ENCODE measurements at places on chromosomes 7 and 10.

- DNase-seq: peak; percentile 73
These were observed 27.2 kb downstream of the GTF2IRD1 start for GRCh38 chr7:74480861-74481417.

GRCh38 chr7:106166651-106167342 is 54.7 kb upstream of the SYPL1 start:
- DNase-seq: no peak

DNA sequence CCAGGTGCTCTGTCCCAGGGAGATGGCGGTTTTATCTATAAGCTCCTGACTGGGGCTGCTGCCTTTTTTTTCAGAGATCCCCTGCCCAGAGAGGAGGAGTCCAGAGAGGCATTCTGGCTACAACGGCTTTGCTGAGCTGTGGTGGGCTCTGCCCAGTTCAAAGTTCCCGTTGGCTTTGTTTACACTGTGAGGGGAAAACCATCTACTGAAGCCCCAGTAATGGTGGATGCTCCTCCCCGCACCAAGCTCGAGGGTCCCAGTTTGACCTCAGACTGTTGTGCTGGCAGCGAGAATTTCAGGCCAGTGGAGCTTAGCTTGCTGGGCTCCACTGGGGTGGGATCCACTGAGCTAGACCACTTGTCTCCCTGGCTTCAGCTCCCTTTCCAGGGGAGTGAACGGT is 16.4 kb upstream of the SLC26A5 start:
- DNase-seq: no peak

DNA sequence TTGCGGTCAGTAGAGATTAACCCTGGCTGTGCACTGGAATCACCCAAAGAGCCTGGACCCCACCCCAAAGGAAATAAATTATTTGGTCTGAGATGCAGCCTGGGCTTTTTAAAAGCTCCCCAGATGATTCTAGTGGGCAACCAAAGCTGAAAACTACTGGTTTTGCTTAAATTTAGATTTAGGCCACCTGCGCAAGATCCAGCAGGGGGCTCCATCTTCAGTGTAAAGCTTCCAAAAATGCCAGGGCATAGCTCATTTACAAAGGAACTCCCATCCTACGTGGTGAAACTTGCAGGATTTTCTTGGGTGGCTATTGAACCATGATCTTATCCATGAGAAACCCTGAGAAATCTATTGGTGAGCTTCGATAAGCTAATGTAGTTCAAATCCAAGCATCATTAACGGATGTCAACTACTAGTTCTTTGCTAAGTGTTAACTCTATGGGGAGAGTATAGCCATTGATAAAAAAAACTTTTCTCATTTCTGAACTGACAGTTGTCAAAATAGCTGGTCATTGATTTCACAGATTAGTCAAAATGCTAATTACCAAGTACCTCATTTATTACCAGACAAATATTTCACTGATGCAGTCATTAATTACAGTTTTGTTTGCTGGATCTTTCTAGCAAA is 315.3 kb downstream of the LHFPL3 start:
- DNase-seq: no peak

GRCh38 chr7:118609207-118609606 is 384.7 kb downstream of the ANKRD7 start:
- no peak for DNase-seq

- no peak for DNase-seq
These were observed 408.0 kb downstream of the THSD7A start for GRCh38 chr7:11424006-11424405.

GRCh38 chr10:369221-369683 is 234.0 kb downstream of the ZMYND11 start:
- peak; percentile 61 for DNase-seq

- DNase-seq: no peak
These were observed 118.7 kb upstream of the SEC61G start for GRCh38 chr7:54877683-54878082.

DNA sequence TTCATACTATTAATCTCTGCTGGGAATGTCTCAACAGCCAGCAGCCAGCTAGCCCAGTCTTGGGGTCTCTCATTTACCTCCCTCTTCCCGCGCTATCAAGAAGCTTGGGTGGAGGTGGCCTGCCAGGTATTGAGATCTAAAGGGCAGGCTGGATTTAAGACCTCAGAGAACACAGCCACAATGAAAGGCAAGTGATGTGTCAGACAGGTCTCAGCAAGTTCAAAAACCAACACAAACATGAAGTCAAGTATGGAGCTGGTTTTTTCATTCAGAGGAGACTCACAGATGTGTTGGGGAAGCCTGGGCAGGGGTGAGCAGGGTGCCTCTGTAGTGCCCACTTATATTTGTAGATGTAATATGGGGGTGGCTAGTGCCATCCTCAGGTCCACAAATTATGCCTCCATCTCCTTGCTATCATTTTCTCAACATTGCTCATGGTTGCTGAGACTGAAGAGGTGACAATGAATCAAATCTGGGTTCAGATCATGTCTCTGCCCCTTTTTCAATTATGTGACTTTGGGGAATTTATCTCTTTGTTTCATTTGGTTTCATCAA is 27.7 kb upstream of the CROT start:
- no peak for DNase-seq

DNA sequence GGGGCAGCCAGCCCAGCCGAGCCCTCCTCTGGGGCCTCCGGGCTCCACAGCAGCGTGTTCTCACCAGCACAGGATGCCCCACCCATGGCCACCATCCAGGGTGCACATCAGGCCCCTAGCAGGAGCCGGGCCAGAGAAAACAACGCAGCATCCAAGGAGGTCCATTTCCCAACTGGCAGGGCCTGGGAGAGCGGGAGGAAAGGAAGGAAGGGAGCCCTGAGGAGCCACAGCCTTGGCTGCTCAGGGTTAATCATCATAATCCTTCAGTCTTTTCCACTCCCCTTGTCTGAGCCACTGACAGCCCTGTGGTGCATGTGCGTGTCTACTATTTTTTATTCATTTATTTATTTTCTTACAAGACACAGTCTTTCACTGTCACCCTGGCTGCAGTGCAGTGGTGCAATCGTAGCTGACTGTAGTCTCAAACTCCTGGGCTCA is 3.6 kb downstream of the PLAC9 start:
- peak; percentile 96 for DNase-seq

- DNase-seq: no peak
These were observed 109.3 kb downstream of the GATA3 start for GRCh38 chr10:8163824-8164223.

DNA sequence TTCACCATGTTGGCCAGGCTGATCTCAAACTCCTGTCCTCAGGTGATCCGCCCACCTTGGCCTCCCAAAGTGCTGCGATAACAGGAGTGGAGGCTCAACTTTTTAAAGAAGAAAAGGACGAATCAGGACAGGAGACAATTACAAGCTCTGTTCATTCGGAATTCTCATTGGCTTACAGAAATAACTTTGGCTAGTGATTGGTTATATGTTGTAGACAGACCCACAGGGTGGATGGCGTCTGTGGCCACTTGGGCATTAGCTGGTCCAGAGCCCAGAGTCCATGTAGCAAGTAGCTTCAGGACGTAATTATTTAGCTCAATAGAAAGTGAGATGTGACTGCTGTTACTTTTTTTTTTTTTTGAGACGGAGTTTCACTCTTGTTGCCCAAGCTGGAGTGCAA is 160.5 kb upstream of the TNRC18 start:
- DNase-seq: no peak

GRCh38 chr10:4646547-4646946 is 179.5 kb upstream of the AKR1E2 start:
- no peak for DNase-seq

DNA sequence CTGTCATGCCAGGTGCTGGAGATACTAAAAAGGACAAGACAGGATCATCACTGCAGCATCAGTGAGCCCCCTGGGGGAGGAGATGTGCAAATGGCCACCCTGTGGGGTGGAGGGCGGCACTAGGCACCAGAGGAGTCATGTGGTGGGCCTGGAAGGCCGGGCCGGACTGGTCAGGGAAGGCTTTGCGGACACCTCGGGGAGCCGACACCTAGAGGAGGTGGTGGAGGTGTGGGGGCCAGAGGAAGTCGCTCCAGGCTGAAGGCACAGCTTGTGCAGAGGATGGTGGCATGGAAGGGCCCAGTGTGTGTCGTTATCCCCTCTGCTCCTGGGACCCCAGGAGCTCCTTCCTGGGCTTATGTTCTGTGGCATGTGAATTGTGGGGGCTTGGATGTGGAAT is 437.7 kb downstream of the RPS24 start:
- DNase-seq: no peak

- DNase-seq: no peak
These were observed 16.9 kb upstream of the POLR1F start for GRCh38 chr7:19725770-19726169.

DNA sequence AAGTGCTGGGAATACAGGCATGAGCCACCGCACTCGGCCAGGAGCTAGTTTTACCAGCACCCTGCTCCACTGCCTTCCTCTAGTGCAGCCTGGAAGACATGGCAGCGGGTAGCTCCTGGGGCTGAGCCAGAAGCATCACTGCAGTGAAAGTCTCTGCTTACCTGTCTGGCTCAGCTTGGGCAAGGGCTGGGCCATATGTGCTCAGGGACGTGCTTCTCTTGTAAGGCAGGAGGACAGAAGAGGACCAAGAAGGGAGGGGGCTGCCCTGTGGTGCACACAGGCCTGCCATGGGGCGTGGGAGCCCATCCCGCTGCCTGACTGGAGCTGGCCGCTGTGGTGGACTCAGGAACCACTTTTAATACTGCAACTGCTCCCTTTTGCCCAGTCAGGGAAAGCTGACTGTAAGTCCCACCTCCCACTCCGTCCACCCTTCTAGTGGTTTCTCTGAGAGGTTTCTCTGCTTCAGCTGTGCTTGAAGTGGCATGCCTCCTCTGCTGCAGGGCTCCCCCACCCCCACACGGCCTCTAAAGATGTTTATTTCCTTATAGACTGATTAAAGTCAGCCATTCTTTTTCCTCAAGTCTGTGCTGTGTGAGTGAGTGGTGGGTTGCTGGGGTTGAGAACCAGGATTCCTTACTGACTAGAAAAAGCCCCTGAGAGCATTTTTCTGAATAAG is 25.3 kb upstream of the C10orf95 start:
- DNase-seq: peak; percentile 36

DNA sequence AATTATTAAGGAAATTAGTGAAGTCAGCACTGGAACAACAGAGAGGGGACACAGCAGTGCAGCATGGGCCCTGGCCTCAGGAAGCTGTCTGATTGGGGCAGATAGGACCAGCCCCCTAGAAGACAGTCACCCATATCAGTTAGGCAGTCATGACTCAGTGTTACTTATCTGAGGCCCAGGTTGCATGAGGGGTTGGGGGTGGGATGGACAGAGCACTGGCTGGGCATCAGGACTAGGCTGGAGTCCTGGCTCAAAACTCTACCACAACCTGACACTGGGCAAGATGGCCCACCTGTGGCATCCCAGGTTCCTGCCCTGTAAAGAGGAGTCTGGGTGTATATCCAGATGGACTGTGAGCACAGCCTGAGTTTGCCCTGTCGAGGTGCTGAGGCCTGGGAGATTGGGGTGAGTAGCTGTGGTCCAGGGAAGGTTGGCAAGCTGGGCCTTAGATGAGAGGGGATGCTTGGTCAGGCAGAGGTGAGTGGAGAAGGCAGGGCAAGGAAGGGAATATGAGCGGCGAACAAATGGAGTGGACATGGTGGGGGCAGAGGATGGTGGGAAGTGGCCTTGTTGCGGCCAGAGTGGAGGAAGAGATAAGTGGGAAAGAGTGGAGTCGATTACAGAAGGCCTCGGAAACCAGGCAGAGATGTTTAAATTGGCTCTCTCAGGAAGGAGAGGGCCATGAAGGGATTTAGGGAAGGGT is 37.5 kb downstream of the HK1 start:
- DNase-seq: no peak

- no peak for DNase-seq
These were observed 63.4 kb upstream of the NAMPT start for GRCh38 chr7:106348231-106348630.

GRCh38 chr10:11876324-11876723 is 53.2 kb downstream of the PROSER2 start:
- peak; percentile 39 for DNase-seq

GRCh38 chr10:28137907-28138880 is 139.3 kb upstream of the ODAD2 start:
- DNase-seq: no peak

DNA sequence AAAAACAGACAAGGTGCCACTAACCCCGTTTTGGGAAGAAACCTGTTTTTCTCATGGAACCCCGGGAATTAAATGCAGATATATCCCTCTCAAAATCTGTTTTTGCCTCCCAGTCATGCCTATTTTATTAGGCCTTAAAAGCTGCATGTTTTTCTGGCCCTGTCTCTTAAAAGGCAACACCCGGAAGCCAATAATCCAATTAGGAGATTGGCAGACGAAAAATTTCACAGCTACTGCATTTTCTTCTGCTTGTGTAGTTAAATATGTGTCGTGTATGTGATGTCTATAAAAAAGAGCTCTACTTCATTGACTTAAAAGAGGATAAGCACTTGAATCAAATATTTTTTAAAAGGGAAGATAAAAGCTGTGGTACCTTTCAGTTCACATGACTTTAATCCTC is 31.9 kb upstream of the OPTN start:
- no peak for DNase-seq

GRCh38 chr7:158432369-158433341 is 155.0 kb downstream of the PTPRN2 start:
- no peak for DNase-seq

GRCh38 chr7:130374507-130374906 is 5.8 kb upstream of the CPA1 start:
- no peak for DNase-seq

DNA sequence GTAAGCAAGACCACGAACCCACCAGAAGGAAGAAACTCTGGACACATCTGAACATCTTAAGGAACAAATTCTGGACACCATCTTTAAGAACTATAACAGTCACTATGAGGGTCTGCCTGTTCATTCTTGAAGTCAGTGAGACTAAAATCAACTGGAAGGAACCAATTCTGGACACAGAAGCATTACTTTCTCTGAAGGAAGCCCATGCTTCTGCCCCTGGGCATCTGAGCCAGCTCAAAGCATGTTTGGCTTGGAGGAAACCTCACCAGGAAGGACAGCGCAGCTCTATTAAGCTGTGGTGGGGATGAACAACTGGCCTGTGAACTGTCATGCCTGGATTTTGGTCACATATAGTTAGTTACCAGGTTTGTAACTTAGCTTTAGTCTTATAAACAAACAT is 132.4 kb upstream of the GDF10 start:
- no peak for DNase-seq

- DNase-seq: no peak
These were observed 56.4 kb downstream of the CTBP2 start for GRCh38 chr10:125103924-125104323.

- no peak for DNase-seq
These were observed 43.4 kb upstream of the BMPER start for GRCh38 chr7:33861947-33862346.

DNA sequence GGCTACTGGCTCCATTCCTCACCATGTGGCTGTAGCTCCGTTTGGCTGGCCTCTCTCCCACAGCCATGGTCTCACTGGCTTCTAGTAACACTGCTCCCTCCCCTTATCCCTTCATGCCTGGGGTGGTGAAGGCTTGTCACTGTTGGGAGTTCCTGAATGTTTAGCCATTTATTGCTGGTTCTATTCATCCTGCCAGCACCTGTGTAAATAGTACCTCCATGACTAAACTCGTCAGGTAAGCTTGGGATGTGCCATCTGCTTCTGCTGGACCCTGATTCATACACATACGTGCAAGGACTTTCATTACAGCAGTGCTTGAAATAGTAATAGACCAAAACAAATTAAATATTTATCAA is 61.6 kb downstream of the CCDC71L start:
- no peak for DNase-seq

Data from aorta (tissue), 5 donors.